Coronary artery (tissue), 2 donors: ENCODE measurements at places on chromosomes 5 and 9.

- no peak for DNase-seq
Observed at GRCh38 chr9:132014218-132014805, 65.4 kb downstream of the MED27 start.

GRCh38 chr5:126849101-126849678, 72.3 kb downstream of the LMNB1 start:
- DNase-seq, result no peak

- DNase-seq, result no peak
Observed at GRCh38 chr9:108439947-108440346, 415.8 kb downstream of the ACTL7B start.

DNA sequence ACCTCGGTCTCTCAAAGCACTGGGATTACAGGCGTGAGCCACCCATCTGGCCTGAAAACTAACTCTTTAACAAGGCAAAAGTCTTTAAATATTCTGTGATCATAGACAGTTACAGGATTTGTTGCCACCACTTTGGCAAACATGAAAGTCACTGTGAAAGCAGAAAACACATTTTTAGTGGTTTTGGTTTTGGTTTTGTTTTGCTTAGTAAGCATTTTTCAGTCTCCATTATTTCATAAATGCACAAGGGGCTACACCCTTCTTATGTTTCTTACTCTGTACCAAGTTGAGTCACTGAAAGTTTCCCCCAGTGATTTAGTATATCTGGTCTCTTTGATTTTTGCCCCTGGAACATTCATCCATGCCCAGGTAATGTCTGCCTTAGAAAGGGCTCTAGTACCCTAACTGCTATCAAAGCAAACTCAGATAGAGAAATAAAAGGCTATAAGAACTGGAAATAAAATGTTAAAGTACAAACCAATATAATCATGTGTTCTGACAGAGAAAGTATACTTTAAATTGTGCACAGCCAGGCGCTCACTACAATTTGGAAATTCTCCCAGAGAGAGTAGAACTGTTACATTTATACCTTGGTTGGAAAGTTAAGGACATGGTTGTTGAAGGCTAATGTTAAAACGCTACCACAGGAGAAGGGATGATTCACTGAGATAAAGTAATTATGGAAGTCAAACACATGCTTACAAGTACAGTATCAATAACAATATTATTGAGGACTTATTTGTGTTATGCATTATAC, 1022.5 kb upstream of the DMAC1 start:
- no peak for DNase-seq

GRCh38 chr5:6785161-6785860, 72.1 kb downstream of the TENT4A start:
- no peak for DNase-seq

- DNase-seq, result peak; percentile 92
Observed at GRCh38 chr9:136093995-136094881, 851 bp downstream of the NACC2 start.

DNA sequence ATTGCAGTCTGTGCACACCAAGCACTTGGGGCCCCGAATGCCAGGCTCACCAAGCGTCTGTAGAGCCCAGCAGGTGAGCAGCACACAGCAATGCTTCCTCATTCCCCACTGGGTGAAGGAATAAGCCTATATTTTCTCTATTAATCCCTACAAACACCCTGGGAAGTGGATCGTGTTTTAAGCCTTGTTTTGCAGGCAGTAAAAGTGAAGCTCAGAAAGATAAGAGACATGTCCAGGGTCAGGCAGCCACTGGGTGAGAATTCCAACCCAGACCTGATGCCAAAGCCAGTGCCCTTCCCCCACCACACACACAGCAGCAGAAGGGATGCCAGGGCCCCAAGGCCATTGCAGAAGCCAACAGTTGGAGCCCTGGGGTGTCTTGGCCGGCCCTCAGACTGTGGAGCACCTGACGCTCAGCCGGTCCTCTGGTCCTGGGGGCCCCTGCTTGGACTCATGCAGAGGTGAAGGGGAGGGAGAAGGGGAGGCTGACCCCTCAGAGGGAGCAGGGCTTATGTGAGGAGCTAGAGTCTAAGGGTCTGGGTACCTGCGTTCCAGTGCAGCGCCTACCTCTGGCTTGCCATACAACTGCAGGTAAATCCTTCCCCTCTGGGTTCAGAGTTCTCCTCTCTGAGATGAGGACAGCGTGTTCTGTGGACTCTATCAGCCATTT, 26.3 kb upstream of the SYNPO start:
- DNase-seq, result no peak

DNA sequence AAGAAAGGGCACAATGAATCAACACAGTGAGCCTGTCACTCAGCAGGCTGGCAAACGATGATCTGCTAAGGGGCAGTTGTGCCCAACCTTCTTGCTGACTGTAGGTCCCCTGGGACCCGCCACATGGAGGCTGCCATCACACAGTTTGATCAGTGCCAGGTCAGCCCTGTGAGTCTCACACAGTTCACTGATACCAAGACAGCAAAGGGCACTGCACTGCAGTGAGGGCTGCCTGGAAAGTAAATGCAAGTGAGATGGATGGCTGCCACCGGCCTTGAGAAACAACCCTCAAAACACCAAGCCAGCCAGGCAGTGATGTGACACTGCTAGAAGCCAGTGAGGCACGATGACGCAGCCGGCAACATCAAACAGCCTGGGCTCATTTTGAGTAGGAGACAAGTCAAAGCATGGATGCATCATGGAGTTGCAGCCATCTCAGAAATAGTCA, 30.3 kb downstream of the FOXD1 start:
- no peak for DNase-seq

GRCh38 chr9:135864447-135865049, 42.8 kb downstream of the CAMSAP1 start:
- DNase-seq, result no peak

DNA sequence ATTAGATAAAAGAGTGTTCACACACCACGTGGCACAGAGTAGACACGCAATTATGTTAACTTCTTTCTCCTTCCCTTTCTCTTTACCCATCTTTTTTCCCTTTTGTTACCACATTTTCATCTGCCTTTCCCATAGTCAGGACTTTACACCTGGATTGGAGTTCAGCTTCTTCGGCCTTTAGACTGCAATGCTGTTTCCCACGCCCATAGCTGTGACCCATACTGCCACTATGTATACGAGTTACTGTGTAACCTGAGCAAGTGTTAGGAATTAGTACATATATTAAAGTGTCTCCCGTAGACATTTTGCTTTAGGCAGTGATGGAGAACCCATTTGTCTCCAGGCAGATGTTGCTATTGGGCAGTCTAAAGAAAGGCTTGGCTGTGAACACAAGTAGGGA, 143.6 kb upstream of the SLC28A3 start:
- DNase-seq, result no peak

DNA sequence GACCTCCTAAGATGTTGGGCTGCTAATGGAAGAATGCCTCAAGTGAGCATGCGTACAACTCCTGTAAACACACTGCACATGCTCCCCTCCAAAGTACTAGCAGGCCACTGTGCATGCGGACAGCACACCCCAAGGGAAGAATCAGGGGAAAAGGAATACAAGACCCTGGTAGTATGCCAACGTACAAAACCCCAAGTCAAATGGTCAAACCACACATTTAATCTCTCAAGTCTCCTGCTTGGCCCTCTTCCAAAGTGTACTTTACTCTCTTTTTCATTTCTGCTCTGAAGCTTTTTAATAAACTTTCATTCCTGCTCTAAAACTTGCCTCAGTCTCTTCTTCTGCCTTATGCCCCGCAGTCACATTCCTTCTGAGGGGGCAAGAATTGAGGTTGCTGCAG, 466.4 kb downstream of the DMRTA1 start:
- no peak for DNase-seq

- DNase-seq, result no peak
Observed at GRCh38 chr5:131671409-131671808, 36.4 kb upstream of the RAPGEF6 start.

DNA sequence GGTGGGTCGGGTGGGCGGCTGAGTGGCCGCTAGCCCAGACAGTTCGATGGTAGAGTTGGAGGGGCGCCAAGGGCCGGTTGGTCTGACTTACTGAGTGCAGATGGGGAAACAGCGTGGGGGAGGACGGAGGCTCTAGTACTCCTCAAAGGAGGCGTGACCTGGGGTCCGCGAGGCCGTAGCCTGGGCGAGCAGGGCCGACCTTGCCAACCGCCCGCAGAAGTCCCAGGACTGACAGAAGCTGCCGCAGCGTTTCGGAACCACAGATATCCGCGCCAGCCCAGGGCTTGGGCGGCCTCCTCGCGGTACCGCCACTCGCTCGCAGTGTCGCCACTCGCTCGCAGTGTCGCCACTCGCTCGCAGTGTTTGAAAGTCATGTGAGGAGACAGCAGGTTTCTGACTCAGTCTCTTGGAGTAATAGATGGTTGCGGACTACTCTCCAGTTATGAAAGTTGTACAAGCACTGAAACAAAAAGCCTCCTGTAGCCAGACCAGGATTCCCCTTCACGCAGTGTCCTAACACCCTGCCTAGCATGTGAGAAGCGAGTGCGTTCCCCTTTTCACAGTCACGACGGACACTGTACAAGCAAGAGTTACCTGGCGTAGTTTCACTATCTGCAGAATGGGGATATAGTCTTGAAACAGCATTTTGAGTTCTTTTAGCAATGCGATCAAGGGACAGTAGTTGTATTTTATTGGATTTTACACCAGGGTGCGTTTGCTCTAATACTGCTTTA, 674 bp downstream of the TMEM38B start:
- DNase-seq, result peak; percentile 81

DNA sequence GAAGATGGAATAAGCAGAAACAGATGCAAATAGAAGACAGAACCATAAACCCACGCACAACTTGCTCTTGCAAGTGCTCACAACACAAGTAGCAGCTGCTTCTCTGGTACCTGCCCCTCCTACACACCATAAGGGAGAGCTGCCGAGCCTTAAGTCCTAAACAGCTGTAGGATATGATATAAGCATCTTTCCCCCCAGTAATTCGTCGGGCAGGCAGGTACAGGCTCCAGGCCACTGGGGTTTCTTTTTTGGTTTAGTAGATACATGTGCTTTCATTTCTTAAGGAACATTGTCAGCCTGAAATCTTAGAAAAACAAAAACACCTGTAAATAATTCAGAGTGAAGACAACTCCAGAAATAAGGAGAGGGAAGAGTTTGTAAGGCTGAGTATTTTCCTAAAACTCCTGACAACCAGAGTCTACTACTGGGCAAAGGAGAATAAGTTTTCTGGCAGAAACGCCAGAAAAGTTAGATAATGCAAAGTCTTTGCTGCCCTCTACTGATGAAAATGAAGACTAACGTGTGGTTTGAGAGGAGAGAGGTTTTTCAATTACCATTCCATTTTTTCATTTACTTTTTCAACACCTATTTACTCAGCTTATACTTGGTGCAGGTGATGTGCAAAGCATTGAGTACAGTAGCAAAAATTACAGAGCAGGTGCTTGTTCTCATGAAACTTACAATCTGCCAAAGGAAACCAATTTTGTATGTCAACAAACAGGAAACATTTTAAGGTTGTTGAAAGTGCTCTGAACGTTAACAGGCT, 20.1 kb upstream of the TCERG1 start:
- DNase-seq, result no peak

DNA sequence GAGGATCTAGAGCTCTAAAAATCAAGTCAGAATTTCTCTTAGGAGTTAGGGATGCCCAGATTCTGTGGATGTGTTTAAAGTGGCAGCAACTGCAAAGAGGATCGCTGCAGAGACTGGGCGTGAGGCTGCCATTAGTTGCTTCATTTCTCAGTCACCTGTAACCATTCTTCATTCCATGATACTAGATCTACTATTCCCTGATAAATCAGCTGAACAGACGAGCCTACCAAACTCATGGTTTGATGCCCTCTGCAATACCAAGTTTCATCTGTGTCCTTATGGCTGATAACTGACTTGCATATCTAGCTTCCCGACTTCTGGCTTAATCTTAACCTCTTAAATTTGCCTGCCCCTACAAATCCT, 33.3 kb downstream of the UBE2R2 start:
- DNase-seq, result no peak

DNA sequence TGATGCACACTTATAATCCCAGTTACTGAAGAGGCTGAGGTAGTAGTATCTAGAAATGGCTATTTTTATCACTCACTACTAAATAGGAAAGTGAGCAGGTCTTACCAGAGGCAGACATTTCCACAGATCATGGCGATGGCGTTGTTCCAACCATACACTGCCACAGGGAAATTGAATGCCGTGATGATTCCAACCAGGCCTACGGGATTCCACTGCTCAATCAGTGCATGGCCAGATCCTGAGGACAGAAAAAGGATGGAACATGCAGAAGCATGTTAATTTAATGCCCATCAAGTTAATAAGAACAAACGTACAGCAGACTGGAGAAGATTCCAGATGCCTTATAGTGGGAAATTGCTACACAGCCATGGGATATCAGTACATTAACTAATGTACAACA, 18.0 kb downstream of the ALDH7A1 start:
- no peak for DNase-seq

DNA sequence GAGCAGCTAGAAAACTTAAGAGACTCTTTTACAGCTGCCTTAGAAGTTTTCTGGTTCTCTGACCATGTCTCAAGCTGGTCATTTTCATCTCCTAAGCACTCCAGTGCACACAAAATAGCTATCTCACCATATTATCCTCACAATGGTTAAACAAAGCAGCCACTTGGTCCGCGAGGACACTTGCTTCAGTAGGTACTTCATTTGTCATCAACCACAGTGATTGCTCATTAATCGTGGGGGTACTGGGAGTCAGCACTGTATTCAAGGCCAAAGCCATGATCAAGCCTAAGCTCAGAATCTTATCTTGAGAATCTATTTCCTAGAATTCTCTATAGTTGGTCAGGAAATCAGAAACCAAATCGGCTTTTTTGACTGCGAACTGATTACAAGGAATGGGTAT, 2.9 kb downstream of the ARL14EPL start:
- DNase-seq, result no peak

- DNase-seq, result no peak
Observed at GRCh38 chr5:93192087-93192486, 388.9 kb downstream of the NR2F1-AS1 start.

DNA sequence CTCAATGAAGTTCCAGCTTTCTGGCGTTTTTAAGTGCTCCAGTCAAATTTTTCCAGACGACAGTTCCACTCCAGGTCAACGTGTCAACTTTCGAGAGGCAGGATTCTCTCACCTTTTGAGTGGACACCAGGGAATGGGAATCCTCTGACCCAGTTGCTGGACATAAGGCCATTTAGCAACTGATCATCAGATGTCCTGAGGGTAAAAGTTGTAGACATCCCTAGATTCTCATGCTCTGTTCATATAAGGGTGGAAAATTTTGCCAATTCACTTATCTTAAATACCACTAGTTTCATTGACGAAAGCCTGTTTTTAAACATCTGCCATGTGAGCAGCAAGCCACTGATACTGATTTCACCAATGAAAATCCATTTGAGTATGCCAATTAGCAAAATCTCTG, 275.5 kb downstream of the MAST4 start:
- DNase-seq, result no peak
